ENCODE measurements at places on chromosomes 6 and 20.

DNA sequence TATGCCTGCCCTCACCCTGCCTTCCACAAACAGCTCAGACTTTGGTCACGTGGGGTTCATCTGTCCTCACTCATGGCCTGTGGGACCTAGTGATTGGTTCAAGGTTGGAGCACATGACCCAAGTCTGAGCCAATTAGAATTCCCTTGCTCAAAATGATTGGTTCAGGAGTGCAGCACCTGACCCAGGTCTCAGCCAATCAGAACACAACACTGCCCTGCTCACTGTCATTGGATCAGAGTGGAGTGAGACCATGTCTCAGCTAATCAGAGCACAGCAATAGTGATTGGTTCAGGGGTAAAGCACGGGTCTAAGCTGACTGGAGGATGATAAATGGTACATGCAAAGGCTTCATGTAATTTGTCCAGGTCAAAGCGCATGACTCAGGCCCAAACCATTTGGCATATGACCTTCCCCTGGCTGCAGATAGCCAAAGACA lies 102.2 kb downstream of the PREX1 start:
- no peak for DNase-seq

DNA sequence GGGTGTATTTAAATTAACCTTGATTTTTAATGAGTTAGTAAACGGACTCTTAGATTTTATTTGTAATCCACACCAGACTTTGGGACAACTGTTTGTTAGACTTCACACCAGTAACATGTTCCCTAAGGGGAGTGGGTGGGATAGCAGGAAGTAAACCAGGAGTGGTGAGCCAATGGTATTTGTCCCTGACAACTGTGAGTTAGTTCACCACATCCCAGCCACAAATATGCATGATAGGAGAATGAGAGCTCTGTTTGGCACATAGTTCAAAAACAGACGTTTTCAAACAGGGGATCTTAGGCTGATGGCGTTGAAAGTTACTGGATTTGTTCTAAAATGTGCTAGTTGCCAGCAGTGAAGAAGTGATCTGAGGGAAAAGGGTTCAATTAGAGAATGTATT lies 18.7 kb upstream of the COL10A1 start:
- DNase-seq = peak; percentile 50

GRCh38 chr6:8825726-8826125 lies 390.4 kb upstream of the SLC35B3 start:
- DNase-seq = no peak

DNA sequence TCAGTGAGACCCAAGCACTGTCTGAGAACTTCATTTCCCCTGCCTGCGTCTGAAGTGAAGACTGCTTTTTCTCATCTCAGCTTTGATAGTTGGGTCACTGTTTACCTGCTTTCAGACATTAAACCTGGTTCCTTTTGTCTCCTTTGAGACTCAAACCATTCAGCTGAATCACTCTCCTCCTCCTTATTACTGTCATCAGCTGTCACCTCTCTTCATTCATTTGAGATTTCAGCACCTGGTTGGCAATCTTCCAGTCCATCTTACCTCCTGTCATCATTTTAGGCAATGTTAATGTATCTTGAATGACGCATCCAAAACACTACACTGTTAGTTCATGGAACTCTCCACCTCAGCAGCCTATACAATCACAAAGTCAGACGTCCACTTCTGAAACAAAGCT lies 34.3 kb upstream of the SOX4 start:
- DNase-seq = peak; percentile 46

DNA sequence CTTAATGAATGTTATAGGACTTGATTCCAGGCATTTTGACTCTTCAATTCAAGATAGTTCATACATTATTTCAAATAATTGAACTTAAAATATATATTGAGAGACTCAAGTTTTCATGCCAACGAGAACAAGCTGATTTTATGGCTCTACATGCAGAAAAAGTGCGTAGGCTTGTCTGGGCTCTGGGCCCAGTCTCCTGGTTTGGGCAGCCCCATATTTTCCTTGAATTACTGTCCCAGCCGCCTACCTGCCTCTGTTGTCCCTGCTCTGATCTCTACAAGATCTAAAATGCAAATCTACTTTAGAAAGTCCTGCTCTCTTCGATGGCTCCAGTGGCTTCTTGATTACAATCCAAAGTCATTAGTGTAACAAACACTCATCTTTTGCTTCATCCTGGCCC lies 537.4 kb upstream of the CHD6 start:
- DNase-seq = no peak

GRCh38 chr6:157457787-157458186 lies 76.8 kb downstream of the ZDHHC14 start:
- no peak for DNase-seq

- no peak for DNase-seq
Measured at GRCh38 chr6:112178846-112179245, 75.5 kb downstream of the LAMA4 start.

- no peak for DNase-seq
Measured at GRCh38 chr20:50412499-50412898, 97.7 kb upstream of the PTPN1 start.

- DNase-seq = no peak
Measured at GRCh38 chr6:193773-194310, 98.4 kb upstream of the DUSP22 start.

DNA sequence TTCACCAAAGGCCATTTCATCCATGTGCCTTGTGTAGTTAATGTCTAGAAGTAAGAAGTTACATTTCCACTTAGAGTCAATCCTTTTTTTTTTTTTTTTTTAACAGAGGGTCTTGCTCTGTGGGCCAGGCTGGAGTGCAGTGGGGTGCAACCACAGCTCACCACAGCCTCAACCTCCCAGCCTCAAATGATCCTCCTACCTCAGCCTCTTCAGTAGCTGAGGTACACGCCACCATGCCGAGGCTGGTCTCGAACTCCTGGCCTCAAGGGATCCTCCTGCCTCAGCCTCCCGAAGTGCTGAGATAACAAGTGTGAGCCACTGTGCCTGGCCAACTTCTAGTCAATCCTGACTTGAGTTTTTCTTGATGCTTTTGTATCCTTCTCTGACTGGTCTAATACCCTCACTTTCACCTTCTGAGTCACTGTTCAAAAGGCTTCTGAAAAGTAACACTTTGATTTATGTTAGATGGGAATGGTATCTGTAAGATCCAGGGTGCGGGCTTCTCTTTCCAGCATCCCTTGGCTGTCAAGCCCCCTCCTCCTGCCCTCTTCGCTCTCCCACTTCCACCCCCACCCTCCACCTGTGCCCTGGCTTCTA lies 22.1 kb downstream of the TRAM2 start:
- no peak for DNase-seq

GRCh38 chr6:157089258-157089657 lies 234.1 kb downstream of the TMEM242 start:
- DNase-seq = no peak

GRCh38 chr6:146937316-146937715 lies 266.9 kb upstream of the STXBP5 start:
- no peak for DNase-seq

DNA sequence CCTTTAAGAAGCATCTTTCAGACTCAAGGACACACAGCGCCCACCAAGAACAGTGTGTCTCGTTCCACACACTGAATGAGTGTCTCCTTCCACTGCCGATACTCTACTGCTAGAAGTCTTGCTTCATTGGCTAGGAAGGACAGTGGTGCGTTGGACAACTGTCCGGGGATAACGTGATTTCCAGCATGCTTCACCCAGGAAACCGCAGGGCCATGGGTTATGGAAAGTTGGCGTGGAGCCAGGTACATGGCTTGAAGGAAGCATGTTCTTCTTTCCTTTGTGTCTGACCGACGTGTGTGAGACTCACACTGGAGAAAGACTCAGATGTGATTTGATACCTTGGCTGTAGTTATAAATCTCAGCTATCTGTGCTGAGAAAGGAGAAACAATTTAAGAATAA lies 73.2 kb downstream of the SMOC2 start:
- DNase-seq = no peak

DNA sequence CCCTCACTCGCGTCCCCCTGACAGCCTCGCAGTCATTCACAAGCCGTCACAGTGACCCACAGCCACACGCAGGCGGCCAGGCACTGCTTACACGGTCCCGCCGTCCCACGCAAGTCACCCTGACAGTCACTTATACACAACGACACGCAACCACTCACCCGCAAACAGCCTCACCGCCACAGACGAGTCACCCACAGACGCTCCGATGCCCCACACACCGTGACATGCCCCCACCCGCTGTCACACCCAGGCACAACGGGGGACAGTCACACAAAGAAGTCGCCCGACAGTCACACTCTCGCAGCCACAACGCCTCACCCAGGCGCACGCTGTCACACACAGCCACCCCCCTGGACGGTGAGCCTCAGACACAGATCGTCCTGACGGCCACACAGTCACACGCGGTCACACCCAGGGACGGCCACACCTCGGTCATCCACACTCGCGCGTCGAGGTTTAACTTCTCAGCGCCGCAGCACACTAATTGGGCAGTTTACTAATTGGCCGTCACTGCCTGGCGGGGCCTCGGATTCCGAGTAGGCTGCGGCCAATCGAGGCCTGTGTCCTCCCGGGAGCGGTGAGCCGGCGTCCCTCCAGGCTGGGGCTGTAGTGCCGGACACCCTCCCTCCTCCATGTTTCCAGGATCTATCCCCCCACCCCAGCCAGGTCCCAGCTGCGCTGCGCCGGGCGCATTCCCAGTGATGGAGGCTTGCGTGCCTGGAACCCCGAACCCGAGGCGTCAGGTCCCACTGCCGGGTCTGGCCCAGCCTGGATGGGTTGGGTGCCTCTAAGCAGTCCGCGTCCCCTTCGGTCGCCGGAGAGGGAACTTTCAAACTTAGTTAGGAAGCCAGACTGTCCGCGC lies 790 bp downstream of the TOX2 start:
- peak; percentile 14 for DNase-seq

DNA sequence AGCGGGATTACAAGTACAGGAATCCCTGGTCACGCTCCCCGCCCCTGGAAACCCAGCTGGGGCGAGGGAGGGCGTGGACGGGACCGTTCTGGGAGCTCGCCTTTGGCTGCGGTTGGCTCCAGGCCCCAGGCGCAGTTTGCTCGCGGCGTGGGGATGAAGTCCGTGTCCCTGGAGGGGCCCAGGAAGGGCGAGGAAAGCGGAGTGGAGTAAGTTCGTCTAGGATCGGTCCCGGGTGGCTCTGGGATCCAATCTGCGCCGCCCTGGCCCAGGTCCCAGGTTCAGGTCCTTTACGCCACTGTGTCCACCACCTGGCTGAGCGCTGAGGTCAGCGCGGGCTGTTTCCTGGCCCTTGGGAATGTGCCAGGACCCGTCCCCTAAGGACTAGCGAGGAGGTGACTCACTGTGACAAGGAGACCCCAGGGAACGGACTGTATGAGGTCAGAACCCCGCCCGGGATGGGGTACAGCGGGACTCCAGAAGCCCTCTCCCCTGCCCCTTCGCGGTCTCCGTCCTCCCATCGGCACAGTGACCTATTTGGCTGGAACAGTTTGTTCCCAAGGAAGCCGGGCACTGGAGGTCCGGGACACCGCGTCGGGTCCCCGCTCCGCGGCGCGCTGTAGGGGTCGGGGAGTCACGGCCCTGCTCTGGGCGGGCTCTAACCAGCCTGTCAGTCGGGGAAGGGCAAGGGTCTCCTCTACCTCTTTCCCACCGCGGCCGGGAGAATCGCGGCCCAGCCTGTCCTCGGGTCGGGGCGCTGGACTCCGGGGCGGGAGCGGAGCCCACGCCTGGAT lies 724 bp downstream of the CDKN1A start:
- DNase-seq = peak; percentile 39

DNA sequence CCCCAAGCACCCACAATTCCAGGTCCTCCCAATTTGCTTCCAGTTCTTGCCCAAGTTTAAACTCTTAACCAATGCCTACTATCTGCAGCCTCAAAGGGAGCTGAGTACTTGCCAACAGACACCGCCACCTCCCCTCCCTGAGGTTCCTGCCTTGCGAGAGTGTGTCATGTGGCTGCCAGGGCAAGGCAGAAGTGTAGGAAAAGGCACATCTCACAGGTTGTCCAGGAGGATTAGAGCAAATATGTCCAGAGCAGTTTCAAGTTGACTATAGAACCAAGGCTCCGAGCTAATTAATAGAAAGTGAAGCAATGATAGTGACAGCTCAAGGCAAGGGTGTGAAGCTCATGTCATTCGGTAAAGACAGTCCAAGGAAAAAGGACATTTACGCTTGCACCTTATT lies 127.8 kb downstream of the ATXN1 start:
- no peak for DNase-seq

DNA sequence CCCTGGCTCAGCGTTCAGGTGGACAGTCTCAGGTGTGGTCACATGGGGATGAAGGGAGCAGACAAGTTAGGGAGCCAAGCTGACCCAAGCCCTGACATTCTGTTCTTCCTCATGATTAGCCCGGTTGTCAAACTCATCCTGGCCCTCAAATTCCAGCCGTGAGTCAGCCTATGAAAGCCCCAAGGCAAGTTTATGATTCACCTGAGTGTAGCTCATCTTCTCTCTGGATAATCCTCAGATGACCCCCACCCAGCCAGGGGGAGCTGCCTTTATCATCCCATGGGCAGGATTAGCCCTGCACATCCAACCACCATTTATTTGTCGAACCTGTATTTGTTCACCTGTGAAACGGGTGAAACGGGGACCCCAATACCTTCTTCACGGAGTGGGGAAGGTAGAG lies 161.9 kb downstream of the DHX35 start:
- DNase-seq = peak; percentile 62

- DNase-seq = no peak
Measured at GRCh38 chr6:81762606-81763005, 10.1 kb upstream of the TENT5A start.

All from epithelial cell of esophagus (primary cell).